NCI-H524 treated with DMSO at 0.1 percent for 48 hours (cell line): ENCODE measurements at places on chromosomes 3 and 15.

- DNase-seq, result peak; percentile 4
Observed at GRCh38 chr3:187713504-187713903, 11.1 kb upstream of the RTP2 start.

DNA sequence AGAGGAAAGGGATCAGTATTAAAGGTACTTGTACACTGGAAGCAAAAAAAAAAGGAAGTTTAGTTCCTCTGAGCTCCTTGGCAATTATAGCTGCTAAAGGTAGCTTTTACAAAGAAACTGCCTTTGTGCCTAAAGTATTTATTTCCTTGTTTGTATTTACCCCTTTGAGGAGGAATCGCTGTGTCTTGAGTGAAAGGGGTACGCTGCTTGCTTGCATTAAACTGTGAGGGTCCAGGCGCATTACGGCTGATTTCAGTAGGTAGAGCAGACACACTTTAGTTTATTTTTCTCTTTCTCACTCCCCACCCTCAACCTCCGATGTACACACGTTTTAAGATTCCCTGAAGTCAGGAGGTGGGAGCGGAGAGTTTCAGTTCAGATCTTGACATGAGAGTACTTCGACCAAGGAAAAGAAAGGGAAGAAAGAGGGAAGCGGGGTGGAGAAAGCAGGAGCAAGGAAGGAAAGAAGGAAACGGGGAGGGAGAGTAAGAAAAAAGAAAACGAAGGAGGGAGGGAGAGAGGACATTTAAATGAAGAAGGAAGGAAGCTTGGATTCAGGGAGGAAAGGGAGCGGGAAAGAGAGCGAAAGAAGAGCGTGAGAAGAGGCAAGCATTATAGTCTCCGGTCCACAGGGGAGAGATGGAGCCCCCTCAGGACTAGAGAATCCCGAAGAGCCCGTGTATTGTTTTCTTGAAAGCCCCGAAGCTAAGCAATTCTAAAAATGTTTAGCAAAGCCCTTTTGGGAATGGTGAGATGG lies 1.2 kb upstream of the MME start:
- no peak for DNase-seq

- DNase-seq, result no peak
Observed at GRCh38 chr3:15591242-15591641, 10.1 kb downstream of the HACL1 start.

DNA sequence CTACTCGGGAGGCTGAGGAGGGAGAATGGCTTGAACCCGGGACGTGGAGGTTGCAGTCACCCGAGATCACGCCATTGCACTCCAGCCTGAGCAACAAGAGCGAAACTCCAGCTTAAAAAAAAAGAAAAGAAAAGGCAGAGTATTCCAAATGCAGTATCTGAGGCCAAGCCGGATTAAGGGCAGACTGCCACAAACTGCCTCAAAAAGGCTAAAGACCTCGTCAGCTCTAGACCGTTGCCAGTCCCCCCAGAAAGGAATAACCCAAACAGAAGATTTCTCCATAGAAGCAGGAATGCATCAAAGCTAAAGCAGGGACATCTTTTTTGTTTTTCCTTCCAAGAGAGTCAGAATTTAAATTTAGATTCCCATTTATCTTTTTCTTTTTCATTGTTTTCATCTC lies 72.9 kb downstream of the TM4SF4 start:
- no peak for DNase-seq

- DNase-seq, result no peak
Observed at GRCh38 chr15:29822100-29822683, at the start of gene TJP1. Gene TJP1, minus strand, starts transcription at chr15:29822468. Its CDS starts 440 bp downstream, at chr15:29822028.

- no peak for DNase-seq
Observed at GRCh38 chr3:76107935-76108570, 322.7 kb upstream of the ZNF717 start.

GRCh38 chr3:45321607-45322391 lies 66.6 kb upstream of the LARS2 start:
- DNase-seq, result no peak

GRCh38 chr3:194277104-194277785 lies 73.9 kb downstream of the CPN2 start:
- DNase-seq, result no peak

- DNase-seq, result no peak
Observed at GRCh38 chr15:67066041-67066958, 898 bp downstream of the SMAD3 start.

- no peak for DNase-seq
Observed at GRCh38 chr3:46797486-46797885, 65.8 kb downstream of the MYL3 start.

DNA sequence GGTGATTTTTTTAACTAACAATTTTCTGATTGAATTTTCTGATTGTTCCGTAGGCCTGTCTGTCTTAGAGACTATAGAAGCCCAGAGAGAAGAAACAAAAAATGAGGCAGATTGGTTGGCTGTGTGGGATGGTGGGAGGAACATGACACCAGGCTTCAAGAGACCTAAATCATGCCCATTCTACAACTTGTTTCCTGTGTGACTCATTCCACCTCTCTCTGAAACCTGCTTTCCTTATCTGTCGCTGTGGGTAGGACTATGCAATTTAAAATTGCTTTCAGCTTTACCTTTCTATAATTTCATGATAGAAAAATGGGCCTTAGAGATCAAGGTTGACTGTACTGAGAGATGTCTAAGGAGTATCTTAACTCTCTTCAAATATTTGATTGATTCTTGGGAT lies 44.5 kb downstream of the OXNAD1 start:
- DNase-seq, result no peak

DNA sequence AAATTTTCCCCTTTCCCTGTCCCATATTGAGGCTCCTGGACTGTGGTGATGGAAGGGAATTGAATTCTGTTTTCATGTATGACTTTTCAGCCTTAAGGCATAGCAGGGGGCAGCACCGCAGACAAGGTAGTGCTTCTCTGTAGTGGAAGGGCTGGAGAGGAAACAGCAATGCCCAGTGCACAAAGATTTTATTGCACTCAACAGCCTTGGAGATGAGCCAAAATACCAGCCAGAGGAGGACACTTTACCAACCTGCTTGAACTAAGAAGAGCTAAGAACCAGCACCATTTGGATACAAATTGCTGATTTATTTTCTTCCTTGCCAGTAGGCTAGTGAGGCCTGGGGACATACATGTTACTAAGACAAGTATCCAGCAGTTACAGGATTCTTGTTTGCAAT lies 98.7 kb downstream of the KCNMB2 start:
- no peak for DNase-seq

DNA sequence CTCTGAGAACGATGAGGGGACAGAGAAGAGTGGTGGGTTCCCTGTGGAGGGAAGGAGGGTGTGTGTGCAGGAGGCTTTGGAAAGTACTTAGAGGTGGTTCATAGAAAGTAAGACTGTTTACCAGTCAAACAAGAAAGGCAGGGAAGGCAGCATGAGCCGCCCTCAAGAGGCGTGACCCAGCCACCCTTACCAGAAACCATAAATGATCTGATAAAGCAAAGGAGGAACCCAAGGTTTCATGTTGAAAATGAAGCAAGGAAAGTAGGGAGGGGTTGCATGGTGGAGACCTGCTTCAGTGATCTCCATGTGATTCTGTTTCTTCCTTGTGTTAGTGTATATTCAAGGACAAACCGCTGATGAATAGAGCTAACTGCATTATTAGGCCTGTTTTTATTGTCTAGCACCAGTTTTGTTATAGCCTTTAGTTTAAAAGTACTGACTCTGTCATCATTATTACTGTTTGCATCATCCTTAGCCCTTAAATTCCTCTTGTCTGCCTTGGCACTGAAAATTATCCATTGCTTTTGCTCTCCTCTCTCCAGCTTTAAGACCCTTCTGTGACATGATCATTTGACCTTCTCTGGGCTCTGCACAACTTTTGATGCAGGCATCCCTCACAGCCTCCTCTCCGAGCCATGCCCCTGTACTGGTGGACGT lies 96.1 kb downstream of the STAC start:
- DNase-seq, result no peak

DNA sequence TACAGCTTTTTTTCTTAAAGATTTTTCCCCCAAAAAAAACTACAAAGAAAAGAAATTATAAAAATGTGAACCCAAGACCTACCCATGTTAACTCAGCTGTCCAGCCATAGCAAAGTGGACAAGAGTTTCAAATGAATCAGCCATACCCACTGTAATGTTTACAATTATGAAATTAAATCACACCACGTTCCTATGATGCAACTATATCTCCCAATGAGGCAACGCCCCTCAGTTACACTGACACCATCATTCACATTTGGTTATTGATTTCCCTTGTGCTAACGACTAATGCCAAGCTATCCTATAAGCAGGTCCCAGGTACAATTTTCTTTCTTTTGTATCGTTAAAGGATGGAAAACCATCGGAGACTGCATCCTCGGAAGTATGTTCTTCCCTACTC lies 115.1 kb upstream of the ICE2 start:
- no peak for DNase-seq

- DNase-seq, result no peak
Observed at GRCh38 chr3:150589759-150590158, 13.4 kb upstream of the SELENOT start.

- DNase-seq, result no peak
Observed at GRCh38 chr15:39462691-39463090, 118.2 kb upstream of the THBS1 start.

DNA sequence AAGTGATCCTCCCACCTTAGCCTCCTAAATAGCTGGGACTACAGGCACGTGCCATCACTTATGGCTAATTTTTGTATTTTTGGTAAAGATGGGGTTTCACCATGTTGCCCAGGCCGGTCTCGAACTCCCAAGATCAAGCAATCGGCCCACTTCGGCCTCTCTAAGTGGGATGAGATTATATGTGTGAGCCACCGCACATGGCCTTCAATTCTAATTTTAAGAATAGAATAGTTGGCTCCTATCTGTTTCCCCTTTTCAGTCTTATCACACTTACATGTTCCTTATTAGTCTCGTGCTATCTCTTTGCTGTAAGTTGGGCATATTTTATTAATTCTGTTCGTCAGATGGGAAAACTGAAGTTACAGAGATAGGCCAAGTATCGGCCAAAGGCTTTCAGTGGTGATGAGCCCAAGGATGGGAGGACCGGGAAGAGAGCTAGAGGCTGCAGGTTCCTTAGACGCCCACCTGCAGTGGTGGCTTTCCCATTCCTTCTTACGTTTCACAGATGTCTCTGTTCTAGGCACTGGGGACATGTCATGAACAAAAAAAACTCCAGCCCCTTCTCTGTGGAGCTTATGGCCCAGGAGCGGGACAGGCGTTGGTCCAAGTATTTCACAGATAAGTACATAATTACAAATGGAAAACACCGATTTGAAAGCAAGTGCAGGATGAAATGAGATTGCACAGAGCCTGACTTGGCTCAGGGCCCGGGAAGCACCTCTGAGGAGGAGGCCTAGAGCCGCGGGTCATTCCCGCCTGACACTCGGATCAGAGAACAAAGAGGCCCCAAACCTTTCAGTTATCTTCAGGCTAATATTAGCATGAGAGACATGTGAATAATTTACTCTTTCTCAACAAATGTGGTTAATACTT lies 91.1 kb upstream of the KLF13 start:
- DNase-seq, result peak; percentile 35

DNA sequence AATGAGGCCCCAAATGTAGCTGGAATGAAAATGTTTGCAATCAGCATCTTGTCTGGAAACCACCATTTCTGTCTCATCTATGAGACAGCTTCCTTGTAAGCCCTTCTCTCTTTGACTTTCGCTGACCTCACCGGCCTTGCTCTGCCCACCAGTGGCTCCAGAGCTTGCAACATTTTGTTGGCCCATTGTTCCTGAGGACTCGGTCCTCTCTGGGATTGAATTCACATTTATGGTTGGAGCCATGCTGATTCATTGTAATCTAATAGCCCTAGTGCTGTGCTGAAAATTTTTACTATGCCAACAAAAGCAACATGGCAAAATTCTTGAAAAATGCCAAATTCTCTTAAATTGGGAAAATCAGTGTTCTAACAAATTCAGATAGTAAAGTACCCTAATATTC lies 37.2 kb downstream of the ABHD5 start:
- DNase-seq, result no peak

DNA sequence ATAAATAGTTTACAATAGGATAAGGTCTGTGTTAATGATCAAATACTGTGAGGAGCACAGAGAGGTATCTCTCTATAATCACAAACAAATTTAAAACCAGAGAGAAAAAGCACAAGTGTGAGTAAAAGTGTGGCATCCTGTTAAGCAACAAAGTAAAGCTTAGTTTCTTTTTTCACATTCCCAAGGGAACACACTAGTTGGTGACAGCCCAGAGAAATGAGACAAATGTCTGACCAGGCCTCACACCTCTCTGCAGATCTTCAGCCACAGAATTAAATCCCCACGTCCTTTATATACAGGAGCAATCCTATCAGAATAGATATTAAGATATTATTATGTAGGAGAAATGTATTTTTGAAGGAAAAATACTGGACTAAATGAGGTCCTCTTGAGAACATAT lies 2.7 kb downstream of the FBN1 start:
- DNase-seq, result no peak

GRCh38 chr3:113819866-113820265 lies 18.7 kb upstream of the GRAMD1C start:
- DNase-seq, result no peak

GRCh38 chr15:69727121-69727924 lies 274.7 kb downstream of the RPLP1 start:
- no peak for DNase-seq

- no peak for DNase-seq
Observed at GRCh38 chr15:73275862-73276261, 92.9 kb downstream of the HCN4 start.

GRCh38 chr3:37688756-37689155 lies 172.9 kb upstream of the CTDSPL start:
- no peak for DNase-seq

DNA sequence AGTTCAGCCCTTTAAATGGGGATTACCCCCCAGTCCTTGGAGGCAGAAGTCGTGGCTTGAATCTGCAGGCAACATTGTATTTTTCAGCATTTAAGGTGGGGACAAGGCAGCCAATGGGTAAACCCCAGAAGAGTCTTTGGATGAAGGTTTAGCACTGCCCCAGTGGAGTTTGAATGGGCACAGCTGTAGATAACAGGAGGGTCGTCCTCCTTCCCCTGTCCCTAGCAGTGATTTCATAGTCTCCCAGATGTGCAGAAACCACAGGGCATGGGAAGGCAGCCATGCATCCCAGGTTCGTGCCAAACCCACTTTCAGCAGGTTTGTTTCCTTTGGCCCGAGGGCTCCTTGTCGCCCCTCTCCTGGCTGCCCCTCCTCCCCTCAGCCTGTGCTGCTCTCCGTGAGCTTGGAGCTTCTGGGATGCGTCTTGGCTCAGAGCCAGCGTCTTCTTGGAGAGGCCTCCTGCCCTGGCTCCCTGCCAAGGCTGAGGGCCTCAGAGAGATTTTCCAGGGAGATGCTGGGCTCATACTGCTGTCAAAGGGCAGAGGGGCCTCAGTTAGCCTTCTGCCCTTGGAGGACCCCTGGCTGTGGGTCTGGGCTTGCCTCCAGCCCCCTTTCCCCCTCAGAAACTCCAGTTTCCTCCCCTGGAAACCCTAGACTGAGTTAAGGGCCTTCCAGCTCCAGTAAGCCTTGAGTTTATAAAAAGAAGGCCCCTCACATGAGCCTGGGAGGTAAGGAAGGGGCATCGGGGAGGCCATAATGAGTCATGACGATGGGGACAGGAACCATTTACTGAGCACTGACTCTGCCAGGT lies 48.9 kb upstream of the POLG start:
- DNase-seq, result peak; percentile 71
